Hippocampal formation (tissue), 2 donors: ENCODE measurements at places on chromosomes 12 and 14.
A peak's percentile ranks its signal among the peaks of the same experiment; 100 is the strongest.

GRCh38 chr12:122226366-122227125 is 694 bp upstream of the DIABLO start:
- DNase-seq, result no peak

- no peak for DNase-seq
Observed at GRCh38 chr14:59359431-59360124, 105.6 kb downstream of the GPR135 start.

- peak; percentile 15 for DNase-seq
Observed at GRCh38 chr12:98939350-98939749, 294.3 kb downstream of the APAF1 start.

DNA sequence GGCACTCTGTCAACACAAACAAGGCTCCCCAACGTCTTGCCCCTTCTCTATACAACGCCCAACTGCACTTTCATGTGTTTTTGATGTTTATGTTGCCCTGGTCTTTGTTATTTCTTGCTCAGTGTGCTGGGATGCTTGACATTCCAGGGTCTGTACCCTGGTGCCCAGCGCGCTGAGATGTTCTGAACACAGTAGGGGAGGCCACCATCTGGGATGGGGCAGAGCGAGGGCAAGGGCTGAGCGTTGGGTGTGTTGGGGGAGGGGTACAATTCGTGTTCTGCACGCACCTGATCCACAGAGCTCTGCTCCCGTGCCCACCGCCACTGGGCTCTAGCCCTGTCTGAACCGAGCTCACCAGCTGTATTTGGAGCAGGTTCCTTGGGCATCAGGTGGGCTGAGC is 52.9 kb downstream of the ISCA2 start:
- DNase-seq, result no peak

GRCh38 chr12:122867691-122868461 is 28.0 kb downstream of the VPS37B start:
- no peak for DNase-seq

DNA sequence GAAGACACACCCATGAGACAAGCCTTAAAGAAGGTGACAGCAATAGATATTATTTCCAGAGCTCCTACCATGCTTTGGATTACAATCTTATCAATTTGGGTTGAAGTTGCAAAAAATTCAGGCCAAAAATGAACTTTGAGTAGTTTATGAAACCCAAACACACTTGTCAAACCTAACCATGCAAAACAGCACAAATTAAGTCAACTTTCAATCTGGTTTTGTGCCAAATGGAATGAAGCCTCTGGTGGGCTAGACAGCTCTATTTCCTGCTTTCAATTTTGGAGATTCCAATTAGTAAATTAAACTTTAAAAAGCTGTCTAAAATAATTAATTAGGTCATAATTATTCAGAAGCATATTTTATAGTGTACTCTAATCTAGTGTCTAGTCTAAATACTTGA is 203.4 kb downstream of the SYT1 start:
- DNase-seq, result no peak
